ENCODE measurements at places on chromosomes 16 and 17.

DNA sequence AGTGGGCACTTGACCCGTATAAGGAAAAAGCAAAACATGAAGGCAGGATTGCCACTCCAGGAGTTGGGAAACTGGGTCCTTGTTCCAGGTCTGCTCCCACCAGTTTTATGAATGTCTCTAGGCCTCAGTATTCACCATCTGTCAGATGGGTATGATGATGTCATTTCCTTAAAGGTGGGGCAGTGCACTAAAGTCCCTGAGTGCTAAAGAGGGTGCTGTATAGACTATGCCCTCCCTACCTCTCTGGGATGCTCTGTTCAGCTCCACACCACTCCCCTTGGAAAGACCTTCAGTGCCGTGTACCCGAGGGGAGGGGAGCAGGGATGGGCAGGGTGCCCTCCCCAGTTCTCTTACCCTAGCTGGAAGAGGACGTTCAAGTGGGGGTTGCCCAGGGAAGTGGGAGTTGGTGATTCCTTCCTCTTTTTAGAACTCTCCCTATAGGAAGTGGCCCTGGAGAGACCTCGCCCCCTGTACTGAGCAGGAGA lies 2.2 kb downstream of the LASP1 start:
- DNase-seq = no peak

GRCh38 chr17:57296231-57296630 lies 39.9 kb downstream of the MSI2 start:
- no peak for DNase-seq

DNA sequence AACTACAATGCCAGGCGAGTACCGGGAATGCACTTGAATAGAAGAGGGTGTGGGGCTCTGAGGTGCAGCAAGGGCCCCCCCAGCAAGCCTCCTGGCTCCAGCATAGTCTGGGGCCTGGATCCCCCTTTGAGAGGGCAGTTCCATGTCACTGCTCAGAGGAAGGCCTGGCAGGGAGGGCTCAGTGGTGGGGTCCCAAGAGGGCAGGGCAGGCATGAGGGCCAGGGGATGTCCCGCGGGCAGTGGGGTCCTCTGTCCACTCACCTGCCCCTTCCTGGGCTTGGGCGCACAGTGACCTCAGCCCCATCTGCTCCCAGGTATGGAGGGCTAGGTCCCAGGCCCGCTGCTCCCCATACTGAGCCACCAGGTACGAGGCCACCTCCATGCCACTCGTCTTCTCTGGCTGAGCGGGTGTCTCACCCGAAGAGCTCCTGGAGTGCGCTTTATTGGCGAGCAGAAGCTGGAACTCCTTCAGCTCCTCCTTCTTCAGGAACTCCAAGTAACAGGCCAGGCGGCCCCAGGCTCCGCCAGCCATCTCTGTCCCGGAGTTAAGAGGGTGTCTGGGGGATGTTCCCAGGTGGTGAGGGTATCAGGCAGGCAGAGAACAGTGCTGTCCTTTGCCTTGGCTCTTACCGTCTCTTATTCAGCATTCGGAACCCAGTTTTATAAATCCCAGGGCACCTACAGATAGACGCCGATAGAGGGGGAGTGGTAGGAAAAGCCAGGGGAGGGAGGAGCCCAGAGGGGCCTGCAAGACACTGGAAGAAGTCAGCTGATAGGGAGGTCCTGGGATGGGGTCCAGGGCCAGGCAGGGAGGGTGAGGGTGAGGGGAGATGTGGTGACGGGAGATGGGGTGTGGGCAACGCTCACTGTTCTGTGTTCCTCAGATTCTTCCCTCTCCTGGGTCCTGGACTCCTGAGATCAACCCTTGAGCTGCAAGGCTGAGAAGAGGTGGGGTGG lies 605 bp downstream of the NLRP1 start:
- no peak for DNase-seq

- no peak for DNase-seq
Observed at GRCh38 chr17:78917451-78918275, 7.5 kb downstream of the TIMP2 start.

DNA sequence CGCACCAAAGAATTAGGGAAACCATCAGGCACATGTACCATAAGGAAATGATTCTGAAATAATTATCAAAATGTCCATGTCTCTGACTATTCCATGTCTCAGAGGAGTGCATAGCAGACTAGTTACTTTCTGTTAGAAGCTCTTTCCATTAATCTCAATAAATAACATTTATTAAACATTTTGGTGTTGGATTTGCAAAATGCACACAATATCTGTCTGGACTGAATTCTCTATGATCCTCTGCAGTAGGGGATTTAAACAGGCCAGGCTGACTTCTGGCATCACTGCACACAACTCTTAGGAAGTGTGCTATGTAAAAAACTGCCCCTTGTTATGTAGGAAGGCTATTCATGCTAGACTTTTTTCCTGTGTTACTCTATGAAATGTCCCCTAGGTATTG lies 283.3 kb upstream of the CDH5 start:
- no peak for DNase-seq
